ENCODE measurements at places on chromosomes 13 and 19.

DNA sequence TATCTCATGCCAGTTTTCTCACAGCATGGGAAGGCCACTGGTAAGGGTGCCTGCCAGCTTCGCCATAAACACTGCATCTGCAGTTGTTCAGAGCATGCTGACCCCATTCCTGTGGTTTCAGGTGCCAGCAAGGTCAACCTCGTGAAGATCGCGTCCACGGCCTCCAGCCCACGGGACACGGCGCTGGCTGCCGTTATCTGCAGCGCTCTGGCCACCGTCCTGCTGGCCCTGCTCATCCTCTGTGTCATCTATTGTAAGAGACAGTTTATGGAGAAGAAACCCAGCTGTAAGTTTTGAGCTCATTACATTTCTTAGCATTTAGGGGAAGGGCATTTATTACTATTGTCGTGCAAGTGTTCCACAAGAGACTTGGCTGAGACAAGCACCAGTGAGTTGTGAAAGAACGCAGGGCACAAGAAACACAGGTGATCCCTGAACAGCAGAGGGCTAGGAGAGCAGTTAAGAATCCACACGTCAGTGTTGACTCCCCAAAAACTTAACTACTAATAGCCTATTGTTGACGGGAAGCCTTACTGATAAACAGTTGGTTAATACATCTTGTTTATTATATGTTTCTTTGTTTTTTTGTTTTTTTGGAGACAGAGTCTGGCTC, 88.8 kb downstream of the TNFRSF19 start:
- no peak for DNase-seq

DNA sequence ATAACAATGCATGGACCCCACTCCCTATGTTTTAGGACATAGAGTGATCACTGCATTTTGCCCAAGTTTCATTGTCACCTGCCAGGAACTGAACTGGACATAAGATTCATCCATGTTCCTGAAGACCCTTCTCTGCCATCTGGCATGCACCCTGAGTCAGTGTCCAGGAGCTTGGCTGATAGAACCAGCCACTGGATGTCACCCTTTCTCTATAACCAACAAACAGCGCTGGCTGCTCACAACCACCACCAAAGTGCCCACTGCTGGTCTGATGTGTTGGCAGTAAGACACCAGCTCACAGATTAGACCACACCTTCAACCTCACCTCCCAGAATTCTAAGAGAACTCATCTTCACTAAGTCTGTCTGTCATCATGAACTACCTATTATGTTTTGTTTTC, 333.4 kb downstream of the ITGBL1 start:
- peak; percentile 66 for DNase-seq

DNA sequence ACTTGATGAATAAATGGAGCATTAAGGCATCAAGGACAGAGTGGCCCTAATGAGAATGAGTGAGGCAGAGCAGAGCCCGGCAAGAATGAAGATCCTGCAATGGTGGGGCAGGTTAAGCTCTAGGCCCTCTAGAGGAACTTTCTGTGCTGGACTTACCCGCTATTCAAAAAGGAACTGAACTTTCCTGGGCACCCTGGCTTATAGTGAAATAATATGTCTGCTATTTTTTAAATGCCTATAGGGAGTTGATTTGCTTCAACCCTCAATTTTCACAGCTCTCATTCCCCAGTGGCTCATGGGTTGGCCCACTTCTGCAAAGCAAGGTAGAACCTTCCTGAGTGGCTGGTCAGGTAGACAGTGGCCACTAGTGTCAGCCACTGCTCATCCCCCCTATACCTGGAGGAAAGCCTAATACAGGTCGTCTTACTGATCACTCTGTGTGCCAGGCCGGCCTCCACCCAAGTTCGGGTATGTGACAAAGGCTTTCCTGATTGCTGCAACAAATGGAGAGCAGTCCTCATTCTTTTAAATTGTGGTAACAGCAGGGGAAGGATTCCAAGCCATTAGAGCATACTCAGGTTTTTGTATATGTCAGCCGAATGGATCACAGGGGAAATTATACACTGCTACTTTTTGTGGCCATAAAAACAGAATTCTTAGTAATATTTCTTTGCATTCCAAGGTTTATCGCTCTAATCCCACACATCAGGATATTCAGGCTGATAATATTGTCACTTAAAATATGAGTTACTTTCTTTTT, 103.0 kb downstream of the KL start:
- DNase-seq, result no peak

GRCh38 chr13:95368998-95369397, 67.7 kb upstream of the ABCC4 start:
- no peak for DNase-seq

- DNase-seq, result no peak
Observed at GRCh38 chr13:63954683-63955082, 2539.0 kb upstream of the PCDH20 start.

DNA sequence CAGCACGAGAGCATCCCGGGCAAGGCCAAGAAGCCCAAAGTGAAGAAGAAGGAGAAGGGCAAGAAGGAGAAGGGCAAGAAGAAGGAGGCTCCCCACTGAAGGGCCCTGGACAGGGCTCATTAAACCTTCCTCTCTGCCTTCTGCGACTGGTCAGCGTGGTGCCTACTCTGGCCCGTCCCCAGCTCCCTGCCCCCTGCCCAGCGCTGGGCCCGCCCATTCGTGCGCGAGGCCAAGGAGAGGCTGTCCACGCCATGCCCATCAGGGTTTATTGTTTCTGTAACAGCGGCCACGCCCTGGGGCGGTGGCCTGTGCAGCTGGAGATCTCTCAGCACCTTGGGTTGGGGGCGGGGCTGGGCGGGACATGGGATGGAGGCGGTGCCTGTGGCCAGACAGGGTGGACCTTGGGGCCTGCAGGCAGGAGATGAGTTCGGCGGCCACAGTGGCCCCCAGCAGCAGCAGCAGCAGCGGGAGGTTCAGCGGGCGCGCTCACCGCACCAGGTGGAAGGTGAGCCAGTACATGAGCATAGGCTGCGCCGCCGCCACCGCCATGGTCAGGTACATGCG, 897 bp downstream of the C19orf33 start:
- DNase-seq, result peak; percentile 44

GRCh38 chr19:2888731-2889224, 11.9 kb upstream of the ZNF57 start:
- DNase-seq, result no peak

DNA sequence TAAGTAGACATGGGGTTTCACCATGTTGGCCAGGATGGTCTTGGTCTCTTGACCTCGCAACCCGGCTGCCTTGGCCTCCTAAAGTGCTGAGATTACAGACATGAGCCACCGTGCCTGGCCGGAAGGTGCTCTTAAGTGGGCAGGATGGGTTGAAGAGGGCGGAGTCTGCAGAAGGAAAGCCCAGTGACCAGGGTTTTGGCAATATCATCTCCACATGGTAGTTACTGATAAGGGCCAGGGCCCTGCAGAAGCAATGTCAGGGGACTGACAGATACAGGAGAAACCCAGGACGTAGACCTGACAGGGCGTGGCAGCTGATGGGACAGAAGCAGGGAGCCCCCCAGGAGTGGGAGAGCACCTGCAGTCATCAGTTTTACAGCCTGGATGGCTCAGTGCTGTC, 45.7 kb upstream of the RNF113B start:
- no peak for DNase-seq

DNA sequence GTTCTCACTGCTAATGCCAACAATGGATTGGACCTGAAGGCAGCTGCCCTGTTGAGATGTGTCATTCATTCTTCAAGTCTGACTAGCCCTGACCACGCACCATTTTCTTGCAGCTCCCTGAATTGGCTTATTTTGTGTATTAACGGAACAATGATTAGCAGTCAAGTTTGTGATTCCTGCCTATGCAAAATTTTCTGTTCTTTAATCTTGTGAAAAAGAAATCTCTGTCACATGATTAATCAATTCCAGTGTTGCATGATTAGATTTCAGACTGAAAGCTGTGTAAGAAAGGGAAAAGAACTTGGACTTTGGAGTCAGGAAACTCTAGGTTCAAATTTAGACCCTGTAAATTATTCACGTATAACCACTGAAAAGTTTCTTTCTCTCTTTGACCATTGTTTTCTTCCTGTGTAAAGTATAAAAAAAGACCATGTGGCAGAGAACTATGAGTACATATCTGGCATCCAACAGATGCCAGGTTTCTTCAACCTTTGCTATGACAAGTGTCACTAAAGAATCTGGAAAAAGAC, 64.5 kb upstream of the SLC10A2 start:
- no peak for DNase-seq

DNA sequence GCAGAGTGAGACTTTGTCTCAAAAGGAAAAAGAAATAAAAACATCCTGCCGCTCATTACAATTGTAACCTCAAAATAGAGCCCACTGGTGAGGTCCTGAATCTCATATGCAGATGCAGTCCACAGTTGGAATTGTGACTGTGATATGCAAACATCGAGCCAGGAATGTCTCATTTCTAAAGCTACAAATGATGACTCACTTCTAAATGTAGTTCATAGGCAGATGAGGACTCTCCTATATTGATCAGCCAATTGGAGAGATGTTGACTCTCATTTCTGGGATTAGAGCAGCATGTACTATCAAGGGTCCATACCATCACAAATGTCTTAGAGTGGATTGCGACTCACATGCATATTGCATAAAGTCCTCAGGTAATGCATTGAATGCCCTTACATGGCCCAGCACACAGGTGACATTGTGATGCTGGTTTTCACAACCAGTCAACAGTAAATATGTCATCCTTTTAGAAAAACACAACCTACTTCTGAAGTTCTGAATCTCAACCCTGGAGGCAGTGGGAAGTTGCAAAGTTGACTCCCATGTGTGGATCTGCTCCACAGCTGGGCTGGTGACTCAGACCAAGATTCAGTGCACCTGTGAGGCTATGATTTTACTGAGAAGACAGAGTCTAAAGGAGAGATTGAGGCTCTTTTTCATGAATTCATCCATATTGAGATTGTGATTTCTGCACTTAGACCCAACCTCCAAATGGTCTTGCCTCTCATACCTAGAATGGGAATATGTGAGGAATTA, 16.9 kb upstream of the ZNF254 start:
- no peak for DNase-seq

- DNase-seq, result no peak
Observed at GRCh38 chr13:91085127-91085526, 262.4 kb upstream of the MIR17HG start.

DNA sequence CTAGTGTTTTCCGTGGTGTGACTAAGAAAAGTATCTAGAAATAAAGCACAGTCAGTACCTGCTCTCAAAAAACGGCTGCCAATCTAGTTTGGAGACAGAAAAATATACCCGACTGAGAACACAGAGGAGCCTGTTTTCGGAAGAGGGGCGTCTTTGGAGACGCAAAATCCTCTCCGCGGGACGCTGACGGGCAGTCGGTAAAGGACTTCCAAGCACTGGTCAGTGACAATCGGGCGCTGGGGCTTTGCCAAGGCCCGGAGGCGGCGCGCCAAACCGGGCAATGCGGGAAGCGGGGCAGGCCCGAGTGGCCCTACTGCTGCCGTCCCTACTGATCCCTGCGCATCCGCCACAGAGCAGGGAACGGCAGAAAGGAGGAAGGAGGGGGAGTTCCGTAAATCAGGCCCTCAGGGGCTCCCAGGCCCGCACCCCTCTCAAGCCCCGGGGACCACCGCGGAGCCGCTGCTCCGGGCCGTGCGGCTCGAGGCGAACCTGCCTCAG, 588 bp upstream of the DPY19L3 start:
- peak; percentile 58 for DNase-seq

GRCh38 chr13:108268466-108269112, 929 bp upstream of the TNFSF13B start:
- DNase-seq, result no peak

DNA sequence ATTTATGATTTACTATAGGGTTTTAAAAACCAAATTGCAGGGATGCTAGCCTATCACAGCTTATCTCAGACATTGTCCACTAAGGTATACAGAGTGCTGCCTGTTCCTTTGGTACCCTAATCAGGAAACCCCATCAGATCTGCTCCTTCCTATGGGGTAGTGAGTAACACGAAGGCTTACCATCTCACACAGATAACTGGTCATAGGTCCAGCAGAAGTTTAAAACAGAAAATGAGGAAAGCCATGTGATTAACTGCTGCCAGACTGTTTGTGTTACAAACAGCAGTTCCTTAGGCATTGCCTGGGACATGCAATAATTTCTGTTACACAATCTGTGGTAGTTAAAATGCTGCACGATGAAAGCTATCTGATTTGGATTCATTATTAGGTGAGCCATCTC, 53.5 kb upstream of the ALOX5AP start:
- no peak for DNase-seq

GRCh38 chr19:45972081-45972946, 1.4 kb downstream of the NOVA2 start:
- peak; percentile 31 for DNase-seq

DNA sequence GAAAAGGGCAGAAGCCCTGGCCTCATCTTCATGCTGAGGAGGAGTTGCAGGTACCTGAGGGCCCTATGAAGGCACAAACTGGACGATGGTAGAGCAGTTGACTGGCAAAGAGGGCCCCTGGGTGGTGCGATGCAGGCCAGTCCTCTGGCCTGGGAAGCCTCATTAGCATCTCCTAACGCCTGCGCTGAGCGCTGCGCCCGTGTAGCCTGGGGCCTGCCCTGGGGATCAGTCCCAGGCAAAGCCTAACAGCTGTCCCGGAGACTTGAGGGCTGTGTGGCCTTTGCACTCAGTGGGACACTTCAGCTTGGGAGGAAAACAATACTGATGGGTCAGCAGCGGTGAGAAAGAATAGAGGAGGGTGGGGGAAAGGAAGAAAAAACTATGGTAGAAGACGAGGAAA, 187.7 kb downstream of the RAP2A start:
- no peak for DNase-seq

DNA sequence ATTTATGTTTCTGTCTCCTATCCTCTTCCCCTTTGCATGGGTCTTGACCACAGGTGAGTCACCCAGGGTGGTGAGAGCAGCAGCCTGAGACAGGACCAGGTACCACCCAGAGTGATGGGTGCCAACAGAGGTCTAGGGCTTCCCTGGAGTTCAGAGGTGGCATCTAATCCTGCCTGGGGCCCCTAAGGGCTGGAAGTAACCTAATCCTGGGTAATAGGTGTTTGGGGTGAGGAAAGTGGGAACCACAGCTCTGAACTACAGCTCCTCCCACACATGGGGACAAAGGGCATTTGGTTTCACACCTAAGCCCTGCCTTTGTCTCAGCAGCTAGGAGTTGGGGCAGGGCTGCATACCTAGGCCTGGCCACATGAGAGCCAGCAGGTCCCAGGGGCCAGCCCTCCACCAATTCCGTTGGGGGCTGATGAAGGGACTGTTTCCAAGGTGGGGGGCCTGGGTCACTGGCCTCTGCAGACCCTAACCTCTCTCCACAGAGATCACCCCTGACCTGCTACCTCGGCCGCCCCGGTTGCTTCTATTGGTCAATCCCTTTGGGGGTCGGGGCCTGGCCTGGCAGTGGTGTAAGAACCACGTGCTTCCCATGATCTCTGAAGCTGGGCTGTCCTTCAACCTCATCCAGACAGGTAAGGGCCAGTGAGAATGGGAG, 8.0 kb downstream of the SPHK2 start:
- DNase-seq, result no peak

- DNase-seq, result no peak
Observed at GRCh38 chr13:114080739-114081561, 51.5 kb downstream of the RASA3 start.

DNA sequence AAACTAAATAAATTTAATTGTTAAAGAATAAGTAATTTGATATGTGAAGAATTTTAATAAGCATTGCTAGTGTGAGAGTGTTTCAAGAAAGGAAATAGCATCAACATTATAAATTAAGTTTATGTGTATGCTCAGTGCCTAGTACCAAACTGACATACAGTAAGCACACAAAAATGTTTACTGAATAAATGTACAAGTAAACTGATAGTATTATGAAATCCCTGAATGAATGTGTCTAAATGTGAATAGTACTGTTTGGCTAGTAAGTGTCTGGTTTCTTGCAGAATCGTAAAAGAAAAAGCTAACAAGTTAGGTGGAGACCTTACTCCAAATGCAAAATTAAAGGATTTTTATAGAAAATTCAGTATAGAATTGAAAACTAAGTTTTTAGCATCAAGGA, 233.6 kb downstream of the PCDH9 start:
- DNase-seq, result no peak
